ENCODE measurements at places on chromosomes 2 and 18.

GRCh38 chr2:239946864-239947728, 78.0 kb downstream of the NDUFA10 start:
- no peak for DNase-seq

DNA sequence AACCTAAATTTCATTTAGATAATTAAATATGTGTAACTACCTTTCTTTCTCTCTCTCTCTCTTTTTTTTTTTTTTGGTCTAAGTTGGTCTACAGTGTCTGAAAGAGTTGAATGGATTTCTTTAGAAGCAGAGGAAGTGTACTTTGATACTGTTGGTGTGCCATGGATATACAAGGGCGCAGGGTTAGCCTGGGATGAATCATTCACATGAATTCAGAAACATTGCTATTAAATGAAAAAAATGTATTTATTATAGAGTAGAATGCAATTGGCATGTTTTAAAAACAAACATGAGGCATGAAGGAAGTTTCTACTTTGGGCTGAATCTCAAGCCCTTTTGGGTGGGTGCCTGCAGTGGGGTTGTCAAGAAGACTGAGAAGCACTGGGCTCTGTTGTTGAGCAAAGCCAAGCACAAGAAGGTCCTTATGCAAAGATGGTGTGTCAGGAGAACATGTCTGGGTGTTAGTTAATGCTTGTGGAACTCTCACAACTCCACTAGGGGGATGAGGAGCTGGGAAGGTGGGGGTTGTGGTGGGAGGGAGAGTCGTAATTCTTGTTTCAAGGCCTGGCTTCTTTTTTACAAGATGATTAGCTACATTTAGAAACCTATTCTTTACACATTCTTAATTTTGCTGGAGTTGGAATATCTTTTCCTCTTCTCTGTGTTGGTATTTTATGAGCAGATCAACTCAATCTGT, 57.9 kb downstream of the LYPD6 start:
- peak; percentile 2 for DNase-seq

DNA sequence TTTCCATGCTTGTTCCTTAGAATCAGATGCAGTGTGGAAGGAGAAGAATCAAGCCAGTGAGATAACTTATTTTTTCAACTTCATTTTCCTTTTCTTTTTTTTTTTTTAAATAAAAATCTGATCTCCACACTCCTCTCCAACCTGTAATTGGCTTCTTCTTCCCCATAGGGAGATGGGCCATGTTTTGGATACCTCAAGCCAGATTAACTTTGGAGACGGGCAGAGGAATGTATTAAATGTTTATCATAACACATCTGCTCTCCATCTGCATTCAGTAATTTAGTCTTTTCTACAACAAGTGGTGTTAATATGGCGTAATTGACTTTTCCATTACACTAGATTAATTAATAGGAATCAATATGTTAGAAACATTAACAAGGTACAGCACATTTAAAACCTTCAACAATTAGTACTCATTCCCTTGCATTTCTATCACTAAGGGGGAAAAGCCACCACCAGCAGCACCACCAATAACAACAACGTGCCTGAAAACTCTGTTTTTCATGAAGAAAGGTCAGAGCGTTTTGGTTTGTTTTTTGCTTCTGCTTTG, 244.1 kb downstream of the MYCN start:
- DNase-seq, result no peak

- DNase-seq, result peak; percentile 55
Observed at GRCh38 chr2:105856581-105856980, 111.9 kb downstream of the NCK2 start.

DNA sequence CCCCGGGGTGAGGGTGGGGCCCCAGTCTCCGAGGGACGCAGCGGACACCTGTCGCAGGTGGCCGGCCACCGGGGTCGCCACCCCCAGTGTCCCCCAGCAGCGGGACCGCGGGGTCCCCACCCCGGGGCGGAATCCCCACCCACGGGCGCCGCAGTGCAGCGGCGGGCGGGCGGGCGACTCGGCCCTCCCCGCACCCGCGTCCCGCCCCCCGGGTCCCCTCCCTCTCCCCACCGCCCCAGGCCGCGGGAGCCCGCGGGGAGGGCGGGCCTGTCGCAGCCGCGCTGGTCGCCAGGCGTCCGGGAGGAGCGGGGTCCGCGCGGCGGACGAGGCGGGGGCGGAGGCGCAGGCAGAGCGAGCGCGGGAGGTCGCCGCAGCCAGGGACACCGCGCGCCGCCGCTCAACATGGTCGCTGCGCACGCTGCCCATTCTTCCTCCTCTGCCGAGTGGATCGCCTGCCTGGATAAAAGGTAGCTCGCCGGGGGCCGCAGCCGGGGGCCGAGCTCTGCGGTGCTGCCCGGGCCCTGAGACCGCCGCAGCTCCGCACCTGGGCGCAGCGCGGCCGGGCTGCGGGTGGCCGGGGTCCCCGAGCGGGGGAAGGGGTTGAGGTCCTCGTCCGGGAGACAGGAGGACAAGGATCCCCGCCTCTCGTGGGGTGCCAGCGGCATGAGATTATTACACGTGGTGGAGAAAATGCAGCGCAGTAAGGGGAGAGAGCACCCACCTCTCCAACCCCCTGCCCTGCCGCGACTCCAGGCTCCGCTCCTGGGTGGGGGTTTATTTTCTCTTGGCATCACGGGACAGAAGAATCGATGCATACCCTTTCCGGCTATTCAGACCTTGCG, at the start of gene RAPGEF4:
RAPGEF4 (plus strand) TSS at position 264 of the 842 bp plus-strand sequence; CDS start at position 403, 139 bp downstream.
- DNase-seq, result no peak

GRCh38 chr2:30040147-30040546, 106.7 kb upstream of the YPEL5 start:
- no peak for DNase-seq

DNA sequence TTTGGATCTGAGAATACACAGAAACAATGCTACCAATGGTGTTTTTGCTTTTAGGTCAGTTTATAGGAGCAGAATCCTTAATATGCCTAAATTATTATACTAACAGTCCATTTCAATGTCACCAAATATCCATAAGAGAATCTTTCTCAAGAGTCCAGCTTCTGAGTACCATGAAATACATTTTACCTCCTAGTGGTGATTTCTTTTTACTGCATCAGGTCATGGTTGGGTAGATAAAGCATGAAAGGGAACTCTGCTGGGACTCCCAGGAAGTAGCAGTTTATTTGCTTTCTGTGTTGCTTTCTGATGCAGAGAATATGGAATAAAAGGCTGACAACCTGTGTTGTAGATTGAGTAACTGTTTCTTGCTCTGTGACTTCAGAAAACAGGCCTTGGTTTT, 115.6 kb downstream of the PPP1R1C start:
- peak; percentile 37 for DNase-seq

GRCh38 chr18:24818441-24818840, 358.0 kb downstream of the HRH4 start:
- no peak for DNase-seq

GRCh38 chr18:6004683-6005082, 109.4 kb upstream of the TMEM200C start:
- no peak for DNase-seq

DNA sequence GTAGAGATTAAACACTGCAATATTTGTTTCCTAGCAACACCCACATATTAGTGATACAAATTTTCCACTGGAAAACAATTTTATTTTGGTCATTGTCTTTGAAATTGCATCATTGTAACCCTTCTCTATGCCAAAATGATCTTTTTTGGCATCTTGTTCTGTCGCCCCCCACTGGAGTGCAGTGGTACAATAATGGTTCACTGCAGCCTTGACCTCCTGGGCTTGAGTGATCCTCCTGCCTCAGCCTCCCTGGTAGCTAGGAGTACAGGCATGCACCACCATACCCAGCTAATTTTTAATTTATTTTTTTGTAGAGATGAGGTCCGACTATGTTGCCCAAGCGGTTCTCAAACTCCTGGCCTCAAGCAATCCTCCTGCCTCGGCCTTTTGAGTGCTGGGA, 117.4 kb downstream of the PIK3C3 start:
- DNase-seq, result no peak

DNA sequence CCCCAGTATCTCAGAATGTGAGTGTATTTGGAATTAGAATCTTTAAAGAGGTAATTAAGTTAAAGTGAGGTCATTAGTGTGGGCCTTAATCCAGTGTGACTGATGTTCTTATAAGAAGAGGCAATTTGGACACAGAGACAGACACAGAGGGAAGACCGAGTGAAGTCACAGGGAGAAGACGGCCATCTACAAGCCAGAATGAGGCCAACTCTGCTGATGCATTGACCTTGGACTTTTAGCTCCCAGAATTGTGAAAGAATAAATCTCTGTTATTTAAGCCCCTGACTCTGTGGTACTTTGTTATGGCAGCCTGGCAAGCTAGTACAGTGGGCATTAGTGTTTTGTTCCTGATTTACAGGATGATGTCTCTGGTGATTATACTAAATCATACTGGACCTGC, 64.6 kb downstream of the LTBP1 start:
- no peak for DNase-seq

DNA sequence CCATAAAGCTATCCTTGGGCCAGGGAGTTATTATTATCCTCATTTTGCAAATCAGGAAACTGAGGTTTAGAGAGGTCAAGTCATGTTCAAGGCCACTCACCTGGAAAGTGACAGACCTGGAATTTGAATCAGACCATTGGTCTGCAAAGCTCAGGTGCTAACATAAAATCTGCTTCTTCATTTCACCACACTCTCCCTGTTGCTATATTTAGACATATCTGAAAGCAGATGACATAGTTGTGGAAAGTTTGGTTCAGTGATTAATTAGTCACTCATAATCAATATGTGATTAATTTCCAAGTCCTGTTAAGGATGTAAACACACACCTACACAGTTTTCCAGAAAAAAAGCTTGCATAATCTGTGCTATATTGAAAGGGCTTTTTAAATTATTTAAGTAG, 57.4 kb downstream of the LINC00305 start:
- DNase-seq, result no peak

- DNase-seq, result no peak
Observed at GRCh38 chr2:239009589-239009961, 161.7 kb downstream of the TWIST2 start.

- DNase-seq, result no peak
Observed at GRCh38 chr2:233413046-233413445, 58.8 kb downstream of the DGKD start.

- DNase-seq, result no peak
Observed at GRCh38 chr2:186702501-186702900, 8.6 kb downstream of the FAM171B start.

GRCh38 chr2:47935071-47935470, 28.8 kb upstream of the FBXO11 start:
- DNase-seq, result no peak

DNA sequence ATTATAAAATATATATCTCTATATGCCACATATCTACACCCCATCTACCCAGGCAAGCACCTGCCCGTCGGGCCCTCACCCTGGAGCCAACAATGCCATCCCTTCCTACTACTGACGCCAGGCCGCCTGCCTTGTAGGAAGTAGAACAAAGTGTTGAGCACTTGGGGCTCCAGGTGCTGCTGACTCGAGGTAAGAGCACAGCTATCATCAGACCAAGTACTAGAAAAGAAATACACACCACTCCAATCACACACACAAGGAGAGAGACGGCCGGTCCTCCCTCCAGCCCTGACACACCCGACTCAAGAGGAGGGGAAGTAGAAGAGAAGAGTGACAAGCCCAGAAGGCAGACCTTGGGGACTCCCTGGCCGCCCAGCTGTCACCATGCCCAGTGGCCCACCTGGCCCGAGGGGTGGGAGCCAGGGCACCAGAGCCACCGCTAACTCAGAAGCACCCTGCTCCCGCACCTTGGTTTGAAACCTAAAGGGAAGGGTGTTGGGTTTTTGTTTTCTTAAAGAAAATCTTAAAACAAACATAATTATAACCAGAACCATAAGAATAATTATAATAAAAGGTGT, 64.0 kb upstream of the POMC start:
- no peak for DNase-seq

GRCh38 chr2:96273763-96274162, 7.7 kb downstream of the CIAO1 start:
- no peak for DNase-seq

- DNase-seq, result no peak
Observed at GRCh38 chr2:98486374-98486981, 41.8 kb downstream of the INPP4A start.

GRCh38 chr2:60044484-60044883, 509.0 kb downstream of the BCL11A start:
- no peak for DNase-seq

GRCh38 chr2:40204268-40204667, 247.6 kb downstream of the SLC8A1 start:
- no peak for DNase-seq

DNA sequence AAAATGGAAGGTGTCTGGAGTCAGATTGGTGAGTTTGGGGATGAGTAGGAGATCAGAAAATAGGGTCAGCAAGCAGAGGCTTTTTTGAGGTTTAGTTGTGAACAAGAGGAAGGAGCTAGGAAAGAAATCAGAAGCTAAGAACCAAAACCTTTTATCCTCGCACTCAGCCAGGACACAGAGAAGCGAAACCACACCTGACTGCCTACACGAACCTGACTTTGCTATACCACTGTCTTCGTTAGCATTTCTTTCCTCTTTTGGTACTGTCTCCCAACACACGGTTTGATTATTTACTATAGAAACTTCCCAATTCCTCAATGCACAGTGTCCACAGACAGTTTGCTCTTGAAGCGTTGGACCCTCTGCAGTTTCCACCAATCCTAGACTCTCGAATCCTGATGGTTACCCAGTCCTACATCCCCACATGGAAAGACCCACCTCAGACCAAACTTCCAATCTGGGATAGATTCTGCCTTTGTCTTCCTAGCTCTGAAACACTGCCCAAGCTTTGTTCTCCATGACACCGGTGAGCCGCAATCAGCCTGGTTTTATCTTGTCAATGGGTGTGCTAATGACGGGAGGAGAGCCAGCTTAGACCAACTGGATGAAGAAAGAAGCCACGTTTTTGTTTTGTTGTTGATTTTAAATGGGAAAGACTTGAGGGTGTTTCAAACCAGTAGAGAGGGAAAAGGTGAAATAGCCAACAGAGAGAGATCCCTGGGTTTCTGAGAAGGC, 137.4 kb downstream of the CABLES1 start:
- no peak for DNase-seq

GRCh38 chr2:17863539-17863938, 14.9 kb upstream of the KCNS3 start:
- no peak for DNase-seq

DNA sequence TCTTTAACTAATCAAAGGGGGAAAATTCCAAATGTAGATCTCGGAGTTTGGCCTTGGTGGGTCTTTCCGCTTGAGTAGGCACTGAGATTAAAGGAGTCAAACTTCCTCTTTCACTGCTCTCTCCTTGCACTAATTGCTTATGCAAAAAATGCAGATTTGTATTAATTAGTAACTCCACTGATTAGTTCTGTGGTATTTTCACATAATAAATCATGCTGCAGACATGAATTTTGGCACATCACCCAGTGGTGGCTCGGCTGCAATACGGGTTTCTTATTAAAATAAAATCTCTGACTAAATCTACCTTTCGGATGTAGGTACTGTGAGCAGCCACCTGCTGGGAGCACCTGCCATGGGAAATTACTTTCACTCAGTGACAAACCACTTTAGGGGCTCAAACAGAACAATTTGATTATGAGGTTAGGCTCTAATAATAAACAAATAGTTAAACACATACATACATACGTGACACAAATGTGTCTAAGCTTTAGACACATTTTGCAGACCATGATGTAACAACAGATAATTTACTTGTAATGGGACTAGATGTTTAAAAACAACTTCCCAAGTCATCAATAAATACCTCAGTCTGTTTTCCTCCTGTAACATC, 6.4 kb upstream of the NEUROD1 start:
- DNase-seq, result no peak

- no peak for DNase-seq
Observed at GRCh38 chr2:235091421-235091820, 139.6 kb downstream of the SH3BP4 start.

All from Jurkat, Clone E6-1 (cell line).